Esophagus squamous epithelium (tissue), 5 donors: ENCODE measurements at places on chromosomes 4 and X. TPM values are rescaled to one million over a fixed set of nuclear protein-coding genes. Genes with fewer than 3 reads are reported as not detected.

- DNase-seq, result no peak
Observed at GRCh38 chr4:160814726-160815125, 1349.1 kb downstream of the FSTL5 start.

ADH7 gene
- 307 TPM for total RNA-seq

DNA sequence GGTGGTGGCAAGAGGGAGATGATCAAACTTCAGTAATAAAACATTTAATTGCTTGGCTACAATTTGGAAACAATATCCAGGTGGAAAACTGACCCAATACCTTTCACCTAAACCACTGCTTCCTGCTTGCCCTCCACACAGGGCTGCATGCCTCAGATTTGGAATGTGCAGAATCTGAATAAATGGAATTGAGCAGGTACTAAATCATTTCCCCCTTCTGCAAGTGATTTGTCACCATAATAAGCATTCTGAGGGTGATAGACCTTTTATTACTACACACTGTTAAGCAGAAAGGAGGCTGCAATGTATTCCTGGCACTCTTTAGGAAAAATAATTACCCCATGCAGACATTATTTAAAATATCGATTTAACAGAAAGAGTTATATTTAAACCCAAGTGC, 291.8 kb downstream of the IDS start:
- DNase-seq, result no peak

GRCh38 chr4:157885811-157886210, 287.0 kb downstream of the GASK1B start:
- DNase-seq, result no peak

GRCh38 chr4:153464068-153464467, 2.1 kb upstream of the TMEM131L start:
- no peak for DNase-seq

DNA sequence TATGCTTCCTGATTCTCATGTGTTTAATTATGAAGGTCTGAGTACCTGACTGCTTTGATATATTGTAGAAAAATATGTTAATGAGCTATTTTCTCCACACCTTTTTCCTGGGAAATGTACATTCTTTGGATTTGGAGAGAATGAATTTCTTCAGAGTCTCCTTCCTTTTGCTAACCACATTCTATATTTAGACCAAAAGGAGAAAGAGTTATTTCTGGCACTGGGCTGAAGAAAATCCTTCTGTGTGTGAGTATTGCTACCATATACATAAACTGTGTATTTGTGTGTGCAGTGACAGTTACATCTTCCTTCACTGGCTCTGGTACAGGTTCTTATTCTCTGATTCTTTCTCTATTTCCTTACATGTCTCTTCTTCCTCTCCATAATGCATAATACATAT, 44.5 kb upstream of the PGRMC2 start:
- DNase-seq, result no peak

GRCh38 chr4:6183740-6184139, 16.6 kb downstream of the JAKMIP1 start:
- DNase-seq, result no peak

DNA sequence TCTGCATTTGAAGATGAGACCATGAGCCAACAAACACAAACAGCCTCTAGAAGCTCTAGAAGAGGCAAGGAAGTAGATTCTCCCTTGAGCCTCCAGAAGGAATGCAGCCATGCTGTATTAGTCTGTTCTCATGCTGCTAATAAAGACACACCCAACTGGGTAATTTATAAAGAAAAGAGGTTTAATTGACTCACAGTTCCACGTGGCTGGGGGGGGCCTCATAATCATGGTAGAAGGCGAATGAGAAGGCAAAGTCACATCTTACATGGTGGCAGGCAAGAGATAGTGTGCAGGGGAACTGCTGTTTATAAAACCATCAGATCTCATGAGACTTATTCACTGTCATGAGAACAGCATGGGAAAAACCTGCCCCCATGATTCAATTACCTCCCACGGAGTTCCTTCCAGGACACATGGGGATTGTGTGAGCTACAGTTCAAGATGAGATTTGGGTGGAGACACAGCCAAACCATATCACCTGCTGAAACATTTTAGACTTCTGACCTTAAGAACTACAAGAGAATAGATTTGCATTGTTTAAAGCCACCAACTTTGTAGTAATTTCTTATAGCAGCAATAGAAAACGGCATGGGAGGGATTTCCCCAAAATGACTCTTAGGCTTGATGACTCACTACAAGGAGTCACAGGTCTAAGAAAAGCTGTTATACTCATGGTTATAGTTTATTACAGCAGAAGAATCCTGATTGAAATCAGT, 284.4 kb upstream of the SFRP2 start:
- no peak for DNase-seq

AADAT gene
- total RNA-seq, result 1.1 TPM

- no peak for DNase-seq
Observed at GRCh38 chrX:633043-633984, 2.7 kb downstream of the SHOX start.

STPG2 gene
- total RNA-seq, result 0.31 TPM

MAGEA1 gene
- total RNA-seq, result not detected

COL4A5 gene
- 31.7 TPM for total RNA-seq
